IMR-90 (cell line): ENCODE measurements at places on chromosomes 16 and 17. TPM values are rescaled to one million over a fixed set of nuclear protein-coding genes. Genes with fewer than 3 reads are reported as not detected.
A peak's percentile ranks its signal among the peaks of the same experiment; 100 is the strongest.

SLC16A11 gene
- polyA plus RNA-seq = not detected in 2 replicates

PLA2G10 gene
- not detected in 2 replicates for polyA plus RNA-seq

- no peaks in the 10 kb centered on the region for H3K36me3 ChIP-seq
- no peak overlapping the region for H3K4me3 ChIP-seq
- H3K27ac ChIP-seq = peak overlapping the region; percentile 40
- H3K4me1 ChIP-seq = peaks cover 50% of the 10 kb centered on the region
Measured at GRCh38 chr17:3890082-3890877, 2.6 kb downstream of the CAMKK1 start.

WFDC1 gene
- 6.8 and 7.0 TPM in 2 replicates for polyA plus RNA-seq

DNA sequence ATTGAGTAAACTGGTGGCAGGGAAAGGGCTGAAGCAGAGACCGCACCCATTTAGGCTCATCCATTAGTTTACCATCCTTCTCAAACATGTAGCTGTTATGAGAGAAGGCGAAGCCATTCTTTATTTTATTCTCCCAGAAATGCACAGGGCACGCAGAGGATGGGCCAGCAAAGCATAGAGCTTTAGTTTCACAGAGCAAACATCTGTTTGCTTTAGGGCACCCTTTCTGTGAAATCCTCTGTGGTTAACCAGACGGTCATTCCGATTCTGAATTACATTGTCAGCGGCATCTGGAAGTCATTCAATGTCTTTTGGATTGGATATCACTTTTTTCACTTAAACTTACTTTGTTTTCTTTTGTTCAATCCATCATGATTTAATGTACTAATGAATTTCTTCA lies 96.0 kb downstream of the TOX3 start:
- H3K27ac ChIP-seq = no peak overlapping the region
- H3K36me3 ChIP-seq = no peaks in the 10 kb centered on the region
- H3K4me3 ChIP-seq = no peak overlapping the region
- no peaks in the 10 kb centered on the region for H3K4me1 ChIP-seq
- DNase-seq = no peak
- no peaks in the 10 kb centered on the region for H3K27me3 ChIP-seq

GRCh38 chr16:4313563-4314531 lies 2.0 kb upstream of the GLIS2 start:
- no peak overlapping the region for H3K27ac ChIP-seq
- no peak overlapping the region for H3K4me3 ChIP-seq
- H3K36me3 ChIP-seq = no peaks in the 10 kb centered on the region
- H3K4me1 ChIP-seq = peaks cover 24% of the 10 kb centered on the region
- no peak for DNase-seq
- no peaks in the 10 kb centered on the region for H3K27me3 ChIP-seq

GRCh38 chr16:14513389-14514107 lies 116.5 kb downstream of the PARN start:
- DNase-seq = no peak
- no peaks in the 10 kb centered on the region for H3K27me3 ChIP-seq
- peaks cover 9% of the 10 kb centered on the region for H3K4me1 ChIP-seq

NOMO2 gene
- polyA plus RNA-seq = 184 and 195 TPM in 2 replicates

ZSWIM7 gene
- 12.0 and 12.1 TPM in 2 replicates for polyA plus RNA-seq

- no peak for DNase-seq
- peaks cover 29% of the 10 kb centered on the region for H3K36me3 ChIP-seq
- no peaks in the 10 kb centered on the region for H3K4me1 ChIP-seq
- no peak overlapping the region for H3K4me3 ChIP-seq
- no peak overlapping the region for H3K27ac ChIP-seq
Measured at GRCh38 chr16:67928147-67928546, 3.5 kb downstream of the CTRL start.

CCL5 gene
- polyA plus RNA-seq = not detected in 2 replicates

TBC1D28 gene
- not detected in 2 replicates for polyA plus RNA-seq

GALR2 gene
- 0.07 and 0.10 TPM in 2 replicates for polyA plus RNA-seq

- no peaks in the 10 kb centered on the region for H3K27me3 ChIP-seq
- H3K4me3 ChIP-seq = no peak overlapping the region
- H3K4me1 ChIP-seq = peaks cover 15% of the 10 kb centered on the region
- DNase-seq = no peak
Measured at GRCh38 chr16:67310561-67310960, 16.0 kb downstream of the KCTD19 start.

DNA sequence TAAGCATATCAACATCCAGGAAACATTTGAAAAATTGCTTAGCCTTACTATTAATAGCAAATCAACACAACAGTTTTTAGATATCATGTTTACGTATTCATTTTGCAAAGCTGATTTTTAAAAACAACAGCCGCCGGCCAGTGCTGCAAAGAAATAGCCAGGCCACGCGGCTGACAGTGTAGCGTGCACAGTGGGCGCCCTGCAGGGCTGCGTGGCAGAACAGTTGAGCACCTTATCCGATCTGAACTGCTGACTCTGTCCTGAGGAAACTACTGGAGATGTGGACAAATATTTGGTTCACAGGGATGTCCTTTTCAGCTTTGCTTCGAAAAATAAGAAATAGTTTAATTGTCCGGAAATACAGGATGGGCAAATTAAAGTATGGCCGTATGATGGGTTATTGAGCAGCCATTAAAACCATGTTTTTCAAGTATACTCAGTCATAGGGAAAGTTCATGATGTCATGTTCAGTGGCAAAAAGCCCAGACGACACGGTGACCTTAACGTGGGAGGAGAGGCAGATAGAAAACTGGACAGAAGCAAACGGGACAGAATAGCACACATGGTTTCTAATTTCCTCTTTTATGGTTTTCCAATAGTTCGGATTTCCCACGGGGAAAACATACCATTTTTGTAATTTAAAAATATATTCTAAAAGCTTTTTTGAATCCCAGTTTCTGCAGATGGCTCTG lies 52.4 kb upstream of the ENDOV start:
- H3K4me1 ChIP-seq = no peaks in the 10 kb centered on the region; the same call in 1 of the 2 replicates
- H3K27me3 ChIP-seq = no peaks in the 10 kb centered on the region

GRCh38 chr16:11312718-11313492 lies 31.8 kb upstream of the PRM1 start:
- H3K4me3 ChIP-seq = no peak overlapping the region
- no peaks in the 10 kb centered on the region for H3K36me3 ChIP-seq
- peaks cover 24% of the 10 kb centered on the region for H3K4me1 ChIP-seq
- no peaks in the 10 kb centered on the region for H3K27me3 ChIP-seq

GRCh38 chr17:49214676-49215360 lies 4.3 kb downstream of the ABI3 start:
- peaks cover 3% of the 10 kb centered on the region for H3K4me1 ChIP-seq
- no peaks in the 10 kb centered on the region for H3K36me3 ChIP-seq
- no peak overlapping the region for H3K27ac ChIP-seq
- DNase-seq = no peak
- no peak overlapping the region for H3K4me3 ChIP-seq

DNA sequence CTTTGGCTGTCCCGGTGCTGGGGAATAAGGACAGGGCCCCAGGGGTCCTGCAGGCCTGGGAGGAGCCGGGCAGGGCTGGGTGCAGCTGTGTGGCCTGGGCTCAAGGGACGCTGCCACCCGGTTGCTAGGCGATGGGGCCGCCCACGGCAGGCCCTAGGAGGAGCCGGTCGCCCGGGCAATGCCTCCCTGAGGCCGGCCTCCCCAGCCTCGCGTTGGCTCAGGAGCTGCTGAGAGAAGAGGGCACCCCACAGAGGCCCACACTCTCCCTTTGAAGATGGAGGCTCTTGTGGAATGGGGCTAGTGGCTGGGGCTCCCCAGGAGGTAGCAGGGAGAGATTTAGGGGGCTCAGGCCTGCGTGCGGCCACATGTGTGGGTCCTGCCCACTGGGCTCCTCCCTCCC lies at the start of gene CIBAR2:
Gene CIBAR2 (minus strand): TSS at position 109 of the 400 bp plus-strand sequence. CDS start 120 bp downstream, outside the sequence.
- peaks cover 2% of the 10 kb centered on the region; the same call in 1 of the 2 replicates for H3K27me3 ChIP-seq
- no peak within 1 kb of the TSS for H3K27ac ChIP-seq
- no peaks in the 10 kb centered on the region for H3K36me3 ChIP-seq
- DNase-seq = no peak

GRCh38 chr16:64919929-64920607 lies 201.8 kb downstream of the CDH11 start:
- H3K4me3 ChIP-seq = no peak overlapping the region
- no peaks in the 10 kb centered on the region for H3K36me3 ChIP-seq
- H3K27ac ChIP-seq = no peak overlapping the region
- 0 out of 2 replicates have a peak, but pooled peaks cover 2% of the 10 kb centered on the region for H3K27me3 ChIP-seq
- no peaks in the 10 kb centered on the region; the same call in 1 of the 2 replicates for H3K4me1 ChIP-seq
- DNase-seq = no peak

DNA sequence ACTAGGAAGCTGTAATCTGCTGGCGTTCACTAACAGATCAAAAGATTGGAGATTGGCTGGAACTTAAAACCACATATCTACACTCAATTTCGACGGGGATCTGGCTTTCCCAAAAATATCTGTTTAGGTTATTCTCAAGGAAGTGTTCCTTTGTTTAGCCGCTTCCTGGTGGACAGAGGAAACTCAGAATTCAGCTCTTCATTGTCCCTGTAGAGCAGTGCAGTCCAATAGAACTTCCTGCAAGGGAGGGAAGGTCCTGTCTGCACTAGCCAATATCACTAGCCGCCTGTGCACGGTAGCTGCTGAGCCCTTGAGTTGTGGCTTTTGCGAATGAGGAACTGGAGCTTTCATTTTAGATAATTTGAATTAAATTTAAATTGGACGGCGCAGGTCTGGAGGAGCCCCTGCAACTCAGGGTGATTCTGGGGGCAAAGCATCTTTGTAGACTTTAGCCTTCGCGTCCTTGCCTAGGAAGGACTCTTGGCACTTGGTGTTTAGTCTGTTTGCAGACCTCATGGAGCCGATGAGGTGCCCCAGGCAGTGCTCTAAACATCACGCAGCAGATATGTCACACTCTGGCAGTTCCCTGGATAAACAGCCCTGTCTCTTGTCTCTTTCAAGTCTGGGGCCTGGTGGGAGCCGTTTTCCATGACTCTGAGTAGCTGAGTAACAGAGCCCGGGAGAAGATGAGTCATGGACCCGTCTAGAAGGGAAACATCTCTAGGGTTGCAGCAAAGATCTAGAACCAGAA lies 122.2 kb downstream of the CCDC182 start:
- 0 out of 2 replicates have a peak, but pooled peaks cover 2% of the 10 kb centered on the region for H3K36me3 ChIP-seq
- peaks cover 18% of the 10 kb centered on the region for H3K4me1 ChIP-seq
- H3K27ac ChIP-seq = peak overlapping the region; percentile 2; the same call in 1 of the 2 replicates
- no peaks in the 10 kb centered on the region for H3K27me3 ChIP-seq
- peak; percentile 85 for DNase-seq
